ENCODE measurements at places on chromosomes 4 and X.

DNA sequence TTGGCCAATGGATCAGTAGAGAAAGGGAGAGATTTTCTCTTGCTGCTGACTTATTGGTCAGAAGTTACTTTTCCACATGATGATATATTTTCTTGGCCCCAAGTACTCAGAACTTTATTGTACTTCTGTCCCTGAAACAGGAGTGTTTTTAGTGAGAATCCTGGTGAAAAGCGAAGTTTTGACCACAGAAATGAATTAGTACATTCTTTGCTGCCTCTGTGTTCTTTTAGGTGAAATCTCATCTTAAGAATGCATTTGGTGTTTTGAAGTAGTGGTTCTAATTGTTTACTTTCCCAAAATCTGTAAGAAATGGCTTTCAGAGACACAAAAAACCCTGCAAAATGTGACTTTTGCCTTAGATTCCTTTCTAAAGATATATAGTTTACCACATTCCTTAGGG is 240.4 kb downstream of the FRMPD4 start:
- no peak for DNase-seq

DNA sequence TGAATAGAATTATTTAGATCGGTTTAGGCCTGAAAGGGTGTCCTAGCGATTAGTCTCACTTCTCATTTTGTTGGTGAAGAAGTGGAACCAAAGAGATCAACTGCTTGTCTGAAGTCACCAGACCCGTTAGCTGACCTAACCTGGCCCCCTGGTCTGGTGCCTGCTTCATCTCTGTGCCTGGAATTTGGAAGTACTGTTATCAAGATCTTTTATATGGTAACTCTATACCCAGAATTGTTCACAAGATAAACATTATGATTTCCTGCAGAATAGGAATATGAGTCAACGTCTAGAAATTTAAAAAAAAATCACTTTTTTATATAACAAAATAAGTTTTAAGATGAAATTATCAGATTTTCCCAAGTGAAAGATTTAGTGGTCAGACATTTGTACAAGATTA is 37.2 kb downstream of the LRP2BP start:
- DNase-seq: no peak

DNA sequence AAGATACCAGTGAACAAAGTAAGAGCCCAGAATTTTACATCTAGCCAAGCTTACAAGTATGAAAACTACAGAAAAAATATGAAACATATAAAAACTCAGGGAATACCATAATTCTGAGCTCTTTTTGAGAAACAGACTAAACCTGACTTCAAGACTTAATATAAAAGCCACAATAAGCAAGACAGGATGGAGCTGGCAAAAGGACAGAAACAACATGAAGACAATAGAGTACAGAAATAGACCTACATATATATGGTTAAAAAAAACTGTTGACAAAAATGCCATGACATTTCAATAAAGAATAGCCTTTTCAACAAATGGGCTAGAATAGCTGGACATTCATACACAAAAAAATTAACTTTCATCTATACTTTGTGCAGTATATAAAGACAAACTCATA is 49.4 kb downstream of the UBA6 start:
- no peak for DNase-seq

DNA sequence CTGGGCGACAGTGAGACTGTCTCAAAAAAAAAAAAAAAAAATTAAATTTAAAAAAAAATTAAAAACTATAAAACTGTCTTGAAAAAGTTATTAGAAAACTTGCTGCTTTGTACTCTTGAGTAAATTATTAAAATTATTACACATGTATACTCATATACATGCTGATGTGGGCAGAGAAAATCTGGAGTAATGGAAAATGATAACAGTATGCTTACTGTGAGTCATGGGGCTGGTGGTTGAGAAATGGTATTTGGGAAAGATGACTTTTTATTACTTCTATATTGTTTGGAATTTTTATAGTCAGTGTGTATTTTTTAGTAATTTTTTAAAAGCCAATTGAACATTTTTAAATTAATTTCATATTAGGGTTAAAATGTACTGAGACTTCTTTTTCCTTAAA is 7.5 kb downstream of the YY2 start:
- no peak for DNase-seq

DNA sequence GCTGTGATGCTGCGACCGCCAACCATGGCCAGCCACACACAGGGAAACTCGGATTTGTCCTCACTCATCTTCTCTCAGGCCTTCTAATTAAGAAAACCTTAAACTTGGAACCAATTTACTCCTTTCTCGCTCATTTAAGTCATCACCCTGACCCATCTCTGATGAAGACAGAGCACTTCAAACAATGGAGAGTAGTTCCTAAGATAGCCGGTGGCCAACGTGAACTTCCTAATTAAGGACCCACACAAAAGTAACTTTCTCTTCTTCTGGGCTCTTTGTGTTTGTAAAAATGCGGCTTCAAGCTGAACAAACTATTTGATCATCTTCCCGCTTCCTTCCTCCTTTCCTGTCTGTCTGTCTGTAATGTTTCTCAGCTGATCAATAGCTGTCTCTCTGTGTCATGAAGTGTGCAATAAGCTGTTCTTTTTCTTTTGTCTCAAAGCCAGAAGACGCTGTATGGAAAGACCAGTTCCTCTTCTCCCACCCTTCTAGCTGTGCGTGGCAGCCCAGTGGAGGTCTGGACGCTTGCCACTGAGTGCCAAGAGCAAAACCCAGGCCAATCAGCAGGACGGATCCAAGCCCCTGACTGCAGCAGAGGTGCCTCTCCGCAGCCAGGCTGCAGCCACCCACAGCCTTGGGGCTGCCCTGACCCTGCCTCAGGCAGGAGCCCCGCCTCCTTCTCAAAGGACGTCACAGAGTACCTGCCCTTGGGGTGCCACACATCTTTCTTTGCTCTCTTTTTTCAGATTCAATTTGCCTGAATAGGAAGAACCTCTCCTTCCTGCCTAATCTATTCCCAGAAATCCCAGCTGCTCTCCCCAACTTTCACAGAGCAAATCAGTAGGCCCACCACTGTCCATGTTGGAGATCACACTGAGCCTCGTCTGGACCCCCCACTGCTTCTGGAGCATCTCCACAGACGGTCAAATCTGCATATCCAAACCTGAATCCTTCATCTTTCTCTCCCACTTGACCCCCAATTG is 59.3 kb downstream of the MAML3 start:
- DNase-seq: peak; percentile 76

DNA sequence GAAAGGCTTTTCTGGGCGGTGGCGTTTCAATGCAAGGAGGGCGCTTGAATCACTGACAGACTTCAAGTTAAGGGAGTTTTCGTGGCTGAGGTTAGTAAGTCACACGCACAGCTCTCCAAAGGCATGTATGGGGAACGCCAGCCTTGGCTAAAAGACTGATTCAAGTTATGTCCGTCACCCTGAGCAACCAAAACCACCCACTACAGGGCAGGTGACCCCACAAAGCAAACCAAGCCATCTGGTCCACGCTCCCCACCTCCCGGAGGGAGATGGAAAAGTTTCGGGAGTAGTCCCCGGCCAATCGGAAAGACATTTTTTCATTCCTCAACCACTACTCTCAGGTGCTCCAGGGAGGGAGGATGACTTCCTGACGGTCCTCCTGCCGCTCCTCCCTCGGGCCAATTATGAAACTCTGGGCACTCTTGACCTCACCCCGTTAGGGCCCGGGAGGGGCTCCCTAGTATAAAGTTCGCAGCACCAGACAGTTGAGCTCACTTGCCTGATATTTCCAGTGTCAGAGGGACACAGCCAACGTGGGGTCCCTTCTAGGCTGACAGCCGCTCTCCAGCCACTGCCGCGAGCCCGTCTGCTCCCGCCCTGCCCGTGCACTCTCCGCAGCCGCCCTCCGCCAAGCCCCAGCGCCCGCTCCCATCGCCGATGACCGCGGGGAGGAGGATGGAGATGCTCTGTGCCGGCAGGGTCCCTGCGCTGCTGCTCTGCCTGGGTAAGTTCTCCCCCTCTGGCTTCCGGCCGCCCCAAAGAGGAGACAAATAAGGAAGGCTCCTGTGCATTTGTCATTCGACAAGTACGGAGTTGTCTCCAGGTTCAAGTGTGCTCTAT is at the start of gene EREG:
TSS of gene EREG (plus strand) at position 494 of the 840 bp plus-strand sequence. CDS start at position 658, 164 bp downstream.
- DNase-seq: peak; percentile 25

- no peak for DNase-seq
Measured at GRCh38 chrX:133497356-133497755, 82.1 kb upstream of the GPC4 start.

GRCh38 chr4:180120068-180120467 is 2123.1 kb upstream of the TENM3 start:
- DNase-seq: no peak

GRCh38 chr4:47418147-47418546 is 45.4 kb downstream of the COMMD8 start:
- no peak for DNase-seq

DNA sequence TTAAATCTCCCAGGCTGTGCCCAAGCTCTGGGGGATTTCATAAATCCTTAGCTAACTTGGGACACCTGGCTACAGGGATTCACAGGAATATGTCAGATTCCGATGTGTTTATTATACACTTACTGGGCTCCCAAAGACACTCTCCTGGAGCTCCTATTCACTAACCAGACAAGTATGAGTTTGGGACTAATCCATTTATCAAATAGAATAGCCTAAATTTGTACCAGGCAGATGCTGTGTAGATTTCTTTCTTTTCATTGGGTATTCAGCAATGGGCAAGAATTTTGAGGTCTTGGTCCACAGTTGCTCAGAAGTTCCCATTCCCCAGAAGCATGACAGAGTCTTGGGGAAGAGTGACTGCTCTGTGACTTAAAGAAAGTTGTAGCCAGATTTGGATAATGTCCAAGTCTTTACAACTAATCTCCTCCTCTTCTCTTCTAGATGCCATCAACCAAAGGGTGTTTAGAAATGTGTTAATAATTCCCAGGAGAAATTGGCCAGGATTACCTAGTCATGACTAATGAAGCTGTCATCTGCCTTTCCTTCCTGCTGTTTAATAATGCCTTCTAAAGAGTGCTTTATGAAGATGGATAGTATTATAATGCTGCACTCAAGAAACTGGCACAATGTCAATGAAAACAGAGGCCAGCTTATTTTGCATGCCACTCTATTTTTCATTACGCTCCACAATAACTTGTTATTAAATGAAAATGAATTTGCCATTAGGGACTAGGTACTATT is 120.9 kb downstream of the CHIC2 start:
- no peak for DNase-seq

GRCh38 chr4:84846985-84847384 is 119.5 kb downstream of the WDFY3 start:
- no peak for DNase-seq

DNA sequence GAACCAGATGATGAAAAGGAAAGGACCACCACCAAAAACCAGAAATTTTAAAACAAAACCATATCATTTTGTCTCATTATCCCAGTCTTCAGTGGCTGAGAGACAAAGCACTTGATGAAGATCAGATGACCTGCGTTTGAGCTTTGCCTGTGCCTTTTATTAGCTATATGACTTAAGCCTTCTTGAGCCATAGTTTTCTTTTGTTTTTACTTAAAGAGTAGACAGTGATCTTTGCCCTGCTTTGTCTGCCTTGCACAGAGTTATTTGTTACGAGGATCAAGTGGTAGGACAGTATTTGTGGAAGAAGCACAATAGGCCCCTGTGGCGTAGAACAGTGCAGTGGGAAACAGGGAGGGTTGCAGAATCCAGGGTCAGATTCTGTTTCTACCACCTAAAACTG is 89.9 kb downstream of the SLC10A6 start:
- DNase-seq: no peak

GRCh38 chrX:15469613-15470012 is 23.5 kb downstream of the PIR start:
- no peak for DNase-seq

DNA sequence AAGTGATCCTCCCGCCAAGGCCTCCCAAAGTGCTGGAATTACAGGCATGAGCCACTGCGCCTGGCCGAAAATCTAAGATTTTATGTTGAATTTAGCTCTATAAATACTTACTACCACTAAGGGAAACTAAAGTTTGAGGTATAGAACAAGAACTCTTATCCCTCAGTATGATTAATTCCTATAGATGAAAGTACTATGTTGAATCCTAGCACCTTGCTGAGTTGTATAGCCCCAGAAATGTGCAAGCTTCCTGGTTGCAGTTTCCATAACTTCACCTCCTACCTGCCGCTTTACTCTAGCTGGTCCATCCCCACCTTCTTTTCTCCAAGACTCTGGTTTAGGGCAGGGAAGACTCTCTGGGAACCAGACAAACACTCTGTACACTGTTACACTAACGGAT is 11.8 kb upstream of the TSPAN5 start:
- DNase-seq: no peak

DNA sequence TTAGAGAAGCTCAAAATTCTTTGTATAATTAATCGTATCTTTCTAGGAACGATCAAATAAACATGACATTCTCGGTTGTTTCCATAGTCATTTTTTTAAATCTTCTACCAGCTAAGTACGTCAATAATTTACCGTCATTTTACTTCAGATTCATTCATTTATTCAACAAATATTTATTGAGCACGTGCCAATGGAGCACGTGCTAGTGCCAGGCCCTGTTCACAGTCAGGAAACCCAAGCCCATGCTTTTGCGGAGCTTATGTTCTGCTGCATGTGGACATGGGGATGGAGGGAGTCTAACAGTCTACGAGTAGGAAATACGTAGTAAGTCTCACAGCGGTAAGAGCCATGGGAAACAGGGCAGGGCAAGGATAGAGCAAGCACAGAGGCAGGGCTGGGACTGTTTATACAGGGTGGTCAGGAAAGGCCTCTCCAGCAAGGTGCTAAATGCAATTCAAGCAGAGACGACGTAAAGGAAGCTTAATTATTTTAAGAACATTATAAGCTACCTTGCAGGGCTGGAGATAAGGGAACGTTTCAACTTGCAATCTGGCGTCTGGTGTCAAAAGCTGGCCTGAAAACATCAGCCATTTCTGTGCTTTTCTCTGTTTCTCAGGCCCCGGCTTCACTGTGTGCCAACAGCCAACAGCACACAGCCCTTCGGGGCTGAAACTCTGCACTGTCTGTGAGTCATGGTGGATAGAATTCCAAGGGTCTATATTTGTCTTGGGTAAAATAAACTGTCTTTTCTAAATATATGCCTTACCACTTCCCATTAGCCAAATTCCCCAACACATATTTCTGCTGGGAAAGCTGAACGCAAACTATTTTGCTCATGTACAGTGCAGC is 517.1 kb upstream of the ZFP42 start:
- no peak for DNase-seq

GRCh38 chrX:29478336-29479069 is 736.9 kb upstream of the MAGEB2 start:
- peak; percentile 3 for DNase-seq

DNA sequence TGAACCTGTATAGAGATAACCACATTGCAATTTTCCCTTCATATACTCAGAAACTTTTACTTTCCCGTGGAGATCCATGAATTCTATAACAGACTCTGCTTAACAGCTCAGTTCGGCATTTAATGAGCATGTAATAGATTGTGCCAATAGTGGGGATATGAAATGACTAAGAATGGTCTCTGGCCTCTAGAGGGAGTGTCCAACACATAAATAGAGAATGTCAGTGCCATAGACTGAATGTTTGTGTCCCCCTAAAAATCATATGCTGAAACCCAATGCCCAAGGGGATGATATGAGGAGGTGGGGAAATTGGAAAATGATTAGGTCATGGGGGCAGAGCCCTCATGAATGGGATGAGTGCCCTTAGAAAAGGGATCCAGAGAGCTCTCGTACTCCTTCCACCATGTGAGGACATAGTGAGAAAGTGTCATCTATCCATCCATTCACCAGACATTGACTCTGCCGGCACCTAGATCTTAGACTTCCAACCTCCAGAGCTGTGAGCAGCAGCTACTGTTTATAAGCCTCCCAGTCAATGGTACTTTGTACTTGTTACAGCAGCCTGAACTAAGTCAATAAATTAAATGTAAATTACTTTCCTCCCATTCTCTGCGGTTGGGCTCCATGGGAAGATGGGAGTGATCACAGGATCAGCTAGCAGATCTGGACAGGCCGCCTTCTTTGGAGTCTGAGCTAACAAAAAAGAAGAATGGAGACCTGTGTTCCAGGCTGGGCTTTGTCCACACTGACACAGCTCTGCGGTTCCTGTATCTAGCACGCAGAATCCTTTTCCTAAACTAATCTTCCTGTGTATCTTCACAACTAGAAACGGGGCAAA is 28.1 kb upstream of the HPSE start:
- DNase-seq: no peak

Measured in BE2C (cell line).